Stimulated activated CD8-positive, alpha-beta memory T cell treated with anti-CD3 and anti-CD28 coated beads, Interleukin-12 subunit alpha, Interleukin-12 subunit beta, amount 100 ng/mL, for 4 hours (primary cell): ENCODE measurements at places on chromosomes 7 and 10.

DNA sequence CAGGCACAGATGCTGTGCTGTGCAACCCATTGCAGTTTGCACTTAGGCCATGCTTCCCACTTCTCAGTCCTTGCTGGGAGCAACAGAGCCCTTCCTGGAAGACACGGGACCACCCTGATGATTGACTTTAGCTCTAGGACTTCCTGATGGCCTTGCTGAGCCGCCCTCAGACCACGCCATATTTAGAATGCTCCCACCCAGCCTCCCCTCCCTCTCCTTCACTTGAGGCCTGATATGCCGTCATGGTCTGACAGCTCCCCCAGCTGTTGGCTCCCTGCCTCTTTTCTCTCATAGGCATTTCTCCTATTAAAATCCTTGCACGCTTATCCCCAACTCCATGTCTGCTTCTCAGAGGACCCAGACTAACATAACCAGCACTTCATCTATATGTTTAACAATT, 29.4 kb upstream of the GATAD1 start:
- no peak for DNase-seq

DNA sequence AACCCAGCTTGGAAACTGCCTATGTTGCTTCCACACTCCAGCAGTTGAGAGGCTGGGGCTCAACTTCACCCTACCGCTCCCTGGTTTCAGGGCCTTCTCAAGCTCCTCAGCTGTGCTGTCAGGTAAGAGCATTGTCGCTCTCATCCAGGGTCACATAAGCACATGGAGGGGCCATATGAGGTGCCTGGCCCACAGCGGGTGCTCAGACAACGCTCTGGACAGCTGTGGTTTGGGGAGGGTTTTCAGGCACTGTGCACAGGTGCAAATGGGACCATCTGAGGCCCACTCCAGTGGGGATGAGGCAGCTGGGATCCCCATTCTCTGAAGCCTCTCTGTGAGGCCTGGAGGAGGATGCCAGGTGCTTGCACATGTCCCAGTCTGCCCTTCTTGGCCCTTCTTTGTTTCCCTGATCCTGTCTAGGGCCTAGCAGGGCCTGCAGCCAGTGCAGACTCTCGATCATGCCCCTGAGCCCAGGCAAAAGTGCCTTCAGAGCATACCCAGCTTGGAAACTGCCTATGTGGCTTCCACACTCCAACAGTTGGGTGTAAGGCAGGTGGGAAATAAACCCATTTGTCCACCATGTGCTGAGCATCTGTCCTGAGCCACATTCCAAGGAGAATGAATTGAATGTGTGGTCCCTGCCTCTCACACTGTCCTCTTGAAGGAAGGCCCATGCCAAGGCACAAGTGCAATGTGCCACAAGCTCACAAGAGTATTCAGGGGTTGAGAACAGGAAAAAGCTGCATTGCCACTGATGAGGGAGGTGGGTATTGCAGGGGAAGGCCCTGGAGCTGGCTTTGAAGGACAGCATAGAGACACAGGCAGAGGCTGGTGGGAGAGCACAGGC, 40.3 kb downstream of the VSTM4 start:
- DNase-seq: no peak

- DNase-seq: no peak
Measured at GRCh38 chr7:71560354-71560995, 428.5 kb downstream of the GALNT17 start.

GRCh38 chr10:36872702-36873393, 252.6 kb upstream of the ANKRD30A start:
- no peak for DNase-seq

DNA sequence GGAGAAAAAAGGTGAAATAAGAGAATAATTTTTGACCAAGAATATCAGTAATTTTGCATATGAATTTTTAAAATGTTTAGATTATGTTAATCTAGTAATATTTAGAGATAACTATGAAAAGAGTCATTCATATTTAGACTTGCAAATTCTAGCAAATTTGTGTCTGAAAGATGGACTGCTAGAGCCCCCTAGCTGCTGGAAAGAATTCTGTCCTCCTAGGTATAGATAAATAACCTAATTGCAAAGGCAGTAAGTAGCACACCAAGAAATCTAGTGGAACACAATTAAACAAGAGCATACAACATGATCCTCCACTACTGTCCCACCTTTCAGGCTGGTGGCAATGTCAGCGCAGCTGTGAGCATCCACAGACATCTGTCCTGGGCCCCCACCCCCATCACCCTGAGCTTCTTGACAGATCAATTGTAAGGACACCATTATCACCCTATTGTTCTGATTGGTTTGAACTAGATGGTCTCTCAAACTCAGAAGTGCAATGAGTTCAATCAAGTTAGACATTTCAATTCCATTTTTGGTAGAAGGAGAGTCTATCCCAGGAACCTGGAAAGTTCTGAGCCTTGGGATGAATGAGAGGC, 15.0 kb upstream of the GFRA1 start:
- DNase-seq: no peak

DNA sequence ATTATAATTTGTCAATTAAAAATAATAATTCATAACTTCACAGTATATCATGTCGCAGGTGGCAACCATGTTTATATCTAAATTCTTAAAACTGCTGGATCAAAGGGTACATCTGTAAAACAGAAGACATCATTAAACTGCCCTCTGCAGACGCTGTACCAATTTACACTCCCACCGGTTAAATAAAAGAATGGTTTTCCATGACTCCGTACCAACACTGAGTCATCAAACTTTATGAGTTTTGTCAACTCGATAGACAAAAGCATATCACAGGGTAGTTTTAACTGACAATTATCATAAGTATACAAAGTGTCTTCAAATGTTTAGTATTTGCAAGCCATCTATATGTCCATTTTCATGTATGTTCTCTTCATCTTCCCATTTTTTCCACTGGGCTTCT, 5.7 kb upstream of the GSTK1 start:
- DNase-seq: no peak

GRCh38 chr7:12941512-12941911, 254.1 kb downstream of the ARL4A start:
- no peak for DNase-seq

DNA sequence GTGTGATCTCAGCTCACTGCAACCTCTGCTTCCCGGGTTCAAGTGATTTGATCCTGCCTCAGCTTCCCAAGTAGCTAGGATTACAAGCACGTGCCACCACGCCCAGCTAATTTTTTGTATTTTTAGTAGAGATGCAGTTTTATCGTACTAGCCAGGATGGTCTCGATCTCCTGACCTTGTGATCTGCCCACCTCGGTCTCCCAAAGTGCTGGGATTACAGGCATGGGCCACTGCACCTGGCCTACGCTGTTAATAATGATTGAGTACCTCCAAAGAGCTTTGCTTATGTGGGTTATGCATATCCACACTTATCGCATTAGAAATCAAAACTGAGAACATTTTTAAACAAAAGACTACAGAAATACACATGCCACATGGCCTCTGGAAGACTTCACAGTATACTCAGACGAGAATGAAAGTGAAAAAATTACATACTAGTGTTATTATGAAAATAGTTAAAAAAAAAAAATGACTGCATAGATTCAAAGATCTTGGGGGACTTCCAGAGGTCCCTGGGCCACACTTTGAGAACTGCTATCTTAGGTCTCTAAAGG, 25.4 kb downstream of the RPP38 start:
- DNase-seq: no peak

- DNase-seq: peak; percentile 46
Measured at GRCh38 chr10:62726142-62726541, 78.4 kb upstream of the ADO start.

DNA sequence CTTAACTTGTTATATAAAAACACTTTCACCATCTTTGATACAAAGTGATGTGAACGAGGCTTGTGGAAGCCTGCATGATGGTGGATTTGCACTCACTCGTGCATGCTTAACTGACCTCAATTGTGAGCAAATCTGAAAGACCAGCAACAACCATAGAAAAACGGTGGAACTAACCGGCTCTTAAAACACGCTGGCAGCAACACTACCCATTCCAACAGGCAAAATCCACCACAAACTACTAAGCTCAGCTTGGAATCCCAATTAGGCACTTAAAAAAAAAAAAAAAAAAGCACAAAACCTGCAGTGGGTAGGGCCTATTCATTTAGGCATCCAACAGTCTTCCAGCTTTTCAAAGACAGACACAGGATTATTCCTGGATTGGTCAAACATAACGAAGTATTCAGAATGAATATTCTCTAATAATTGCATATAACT, 1.8 kb downstream of the GDI2 start:
- DNase-seq: no peak
